ENCODE measurements at places on chromosomes 4 and X.

DNA sequence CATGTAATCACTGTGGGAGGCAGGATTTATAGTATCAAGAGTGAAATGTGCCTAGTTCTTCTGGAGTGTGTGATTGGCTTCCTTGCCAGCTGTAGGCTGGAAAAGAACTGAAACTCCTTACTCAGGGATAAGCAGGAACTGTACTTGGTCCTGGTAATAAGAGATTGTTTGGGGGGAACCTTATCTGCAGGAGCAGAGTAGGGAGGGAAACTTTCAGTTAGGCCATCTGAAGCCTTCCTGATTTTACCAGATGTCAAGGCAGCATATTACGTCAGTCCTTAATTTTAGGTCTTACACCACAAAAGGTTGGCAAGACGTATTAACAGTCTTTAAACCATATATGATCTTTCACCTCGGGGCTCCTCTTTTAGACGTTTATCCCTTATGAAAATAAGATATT lies 231.5 kb upstream of the FMR1 start:
- no peak for DNase-seq

DNA sequence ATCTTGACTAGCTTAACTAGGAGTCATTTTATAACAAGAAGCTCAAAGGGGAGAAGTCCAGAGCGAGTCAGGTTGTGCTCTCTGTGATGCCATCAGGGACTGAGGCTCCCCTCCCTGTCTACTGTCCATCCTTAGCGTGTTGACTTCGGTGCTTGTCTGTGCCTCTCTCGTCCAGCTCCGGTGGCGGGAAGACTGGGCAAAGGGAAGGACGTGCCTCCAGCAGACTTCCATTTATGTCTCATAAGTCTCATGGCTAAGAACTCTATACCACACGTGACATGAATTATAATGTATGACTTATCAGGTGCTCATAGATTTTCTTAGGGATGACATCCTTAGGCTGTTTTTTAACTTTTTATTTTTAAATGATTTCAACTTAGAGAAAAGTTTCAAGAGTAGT lies 92.6 kb upstream of the TLR2 start:
- peak; percentile 17 for DNase-seq

- DNase-seq = no peak
Measured at GRCh38 chr4:22596409-22596808, 80.5 kb upstream of the ADGRA3 start.

DNA sequence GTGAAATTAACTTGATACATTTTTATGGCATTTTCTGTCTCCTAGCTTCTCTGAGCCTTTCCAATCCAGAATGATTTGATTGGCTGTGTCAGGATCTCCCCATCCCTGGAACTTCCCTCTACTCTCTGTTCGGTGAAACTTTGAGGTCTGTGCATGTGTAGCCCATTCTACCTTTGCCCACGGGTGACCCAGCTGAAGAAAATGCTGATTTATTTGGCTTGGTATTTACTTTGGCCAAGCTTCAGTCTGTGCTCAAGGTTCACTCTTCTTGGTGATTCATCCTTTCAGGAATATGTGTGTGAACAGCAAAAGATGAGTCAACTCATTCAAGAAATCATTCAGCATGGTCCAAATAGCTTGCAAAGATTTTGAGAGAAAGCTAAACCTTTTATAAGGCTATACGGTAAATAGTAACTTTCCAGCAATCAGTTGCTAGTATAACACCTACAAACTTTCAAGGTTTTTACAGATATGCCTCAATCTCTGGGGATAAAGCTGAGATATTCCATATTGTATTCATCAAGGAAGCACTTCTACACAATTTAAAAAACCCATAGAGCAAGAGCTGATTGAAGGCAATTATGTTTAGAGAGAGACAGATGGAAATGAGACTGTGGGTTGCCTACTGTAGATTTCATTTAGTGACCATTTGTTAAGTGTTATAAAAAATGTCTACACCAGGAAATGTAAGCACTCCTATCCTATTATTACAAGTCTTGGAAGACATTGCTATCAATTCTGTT lies 233.9 kb upstream of the CXXC4 start:
- DNase-seq = peak; percentile 60

- peak; percentile 54 for DNase-seq
Measured at GRCh38 chr4:71267244-71267643, 71.6 kb upstream of the SLC4A4 start.

DNA sequence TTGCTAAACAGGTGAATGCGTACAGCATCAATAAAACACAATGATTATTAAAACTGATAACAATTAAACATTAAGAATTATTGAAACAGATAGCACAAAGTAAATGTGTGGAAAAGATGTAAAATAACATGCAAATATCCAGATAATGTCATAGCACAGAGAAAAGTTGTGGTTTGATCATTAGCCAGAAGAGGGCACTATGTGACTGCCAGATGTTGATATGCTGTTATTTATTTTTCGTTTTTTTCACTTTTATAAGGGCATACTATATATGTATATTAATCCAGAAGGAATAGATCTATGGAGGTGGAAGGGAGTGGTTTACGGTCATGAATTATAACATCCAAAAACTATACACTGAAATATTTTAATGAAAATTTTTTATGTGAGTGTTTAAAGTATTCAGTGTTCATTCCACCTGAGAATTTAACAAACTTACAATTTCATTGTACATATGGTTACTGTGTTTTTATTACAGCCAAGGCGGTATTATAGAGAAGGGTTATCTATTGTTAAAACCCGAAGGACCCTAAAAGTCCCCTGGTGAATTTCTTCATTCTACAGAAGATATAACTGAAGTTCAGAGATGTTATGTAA lies 211.9 kb upstream of the UGT8 start:
- DNase-seq = peak; percentile 60

- DNase-seq = no peak
Measured at GRCh38 chr4:169158046-169158445, 112.7 kb downstream of the SH3RF1 start.

- DNase-seq = peak; percentile 46
Measured at GRCh38 chrX:123330229-123330942, 146.3 kb downstream of the GRIA3 start.

DNA sequence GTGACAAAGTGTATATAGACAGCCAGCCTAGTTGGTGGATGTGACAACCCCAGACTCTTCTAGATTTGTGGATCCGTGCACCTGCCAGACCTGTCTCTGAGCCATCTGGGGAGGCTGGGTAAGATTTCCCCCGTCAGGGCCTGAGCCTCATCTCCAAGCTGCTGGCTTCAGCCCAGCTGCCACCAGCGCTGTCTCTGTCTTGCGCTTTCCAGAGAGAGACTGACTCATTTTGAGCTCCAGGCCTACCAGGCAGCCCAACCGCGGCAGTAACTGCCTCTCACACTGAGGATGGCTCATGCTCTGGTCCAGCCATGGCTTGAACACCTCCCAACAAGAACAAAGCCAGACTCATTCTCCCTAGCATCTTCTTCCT lies 26.4 kb downstream of the NOP14 start:
- DNase-seq = peak; percentile 93

- no peak for DNase-seq
Measured at GRCh38 chrX:39661116-39661907, 436.4 kb downstream of the BCOR start.

- no peak for DNase-seq
Measured at GRCh38 chr4:30724247-30724646, 4.1 kb downstream of the PCDH7 start.

- DNase-seq = no peak
Measured at GRCh38 chrX:105495376-105495775, 274.9 kb upstream of the TEX13A start.

DNA sequence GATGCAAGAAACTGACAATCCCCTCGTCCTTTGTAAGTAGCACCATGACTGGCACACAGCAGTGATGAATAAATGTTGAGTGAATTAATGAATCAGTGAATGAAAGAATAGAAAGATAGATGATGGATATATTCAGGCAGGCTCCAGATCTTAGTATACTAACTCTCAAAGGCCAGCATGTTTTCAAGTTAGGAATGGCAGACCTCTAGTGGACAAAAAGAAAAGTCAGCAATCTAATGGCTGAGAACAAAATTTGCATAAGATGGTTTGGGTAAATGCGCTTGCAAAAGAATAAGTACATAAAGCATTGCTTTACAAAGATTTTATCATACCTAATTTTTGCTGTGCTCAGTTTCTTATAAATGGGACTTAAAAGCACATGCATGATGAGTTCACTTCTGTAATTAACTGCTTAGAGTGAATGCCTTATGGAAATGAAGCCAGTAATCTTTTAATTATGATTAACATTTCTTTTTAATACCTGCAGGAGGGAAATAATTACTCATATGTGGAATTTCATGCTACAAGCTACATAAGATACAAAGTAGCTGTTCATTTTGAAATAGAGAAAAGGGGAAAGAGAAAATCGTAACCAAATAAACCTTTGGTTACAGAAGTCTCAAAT lies 126.9 kb upstream of the GPRIN3 start:
- DNase-seq = peak; percentile 70

- DNase-seq = no peak
Measured at GRCh38 chr4:150591406-150591805, 9.5 kb downstream of the MAB21L2 start.

DNA sequence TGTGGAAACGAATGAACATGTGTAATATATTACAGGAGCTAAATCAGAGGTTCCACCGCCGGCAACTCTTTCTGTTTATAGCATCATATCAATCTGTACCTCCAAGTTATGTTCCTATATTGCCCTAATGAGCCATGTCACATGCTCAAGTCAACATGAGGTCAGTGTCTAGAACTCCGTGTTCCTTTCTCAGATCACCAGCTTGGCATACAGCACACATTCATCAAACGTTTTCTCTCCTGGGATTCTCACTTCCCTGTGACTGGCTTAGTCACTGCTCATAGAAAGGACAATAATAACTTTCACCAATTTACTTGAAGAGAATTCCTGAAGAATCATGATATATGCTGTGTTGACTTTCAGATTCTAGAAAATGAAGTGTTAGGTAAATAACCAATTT lies 532.0 kb upstream of the SPANXN1 start:
- DNase-seq = no peak

- DNase-seq = peak; percentile 76
Measured at GRCh38 chrX:102976286-102976685, 39.2 kb downstream of the RAB40AL start.

- no peak for DNase-seq
Measured at GRCh38 chr4:124636788-124637187, 75.7 kb downstream of the ANKRD50 start.

DNA sequence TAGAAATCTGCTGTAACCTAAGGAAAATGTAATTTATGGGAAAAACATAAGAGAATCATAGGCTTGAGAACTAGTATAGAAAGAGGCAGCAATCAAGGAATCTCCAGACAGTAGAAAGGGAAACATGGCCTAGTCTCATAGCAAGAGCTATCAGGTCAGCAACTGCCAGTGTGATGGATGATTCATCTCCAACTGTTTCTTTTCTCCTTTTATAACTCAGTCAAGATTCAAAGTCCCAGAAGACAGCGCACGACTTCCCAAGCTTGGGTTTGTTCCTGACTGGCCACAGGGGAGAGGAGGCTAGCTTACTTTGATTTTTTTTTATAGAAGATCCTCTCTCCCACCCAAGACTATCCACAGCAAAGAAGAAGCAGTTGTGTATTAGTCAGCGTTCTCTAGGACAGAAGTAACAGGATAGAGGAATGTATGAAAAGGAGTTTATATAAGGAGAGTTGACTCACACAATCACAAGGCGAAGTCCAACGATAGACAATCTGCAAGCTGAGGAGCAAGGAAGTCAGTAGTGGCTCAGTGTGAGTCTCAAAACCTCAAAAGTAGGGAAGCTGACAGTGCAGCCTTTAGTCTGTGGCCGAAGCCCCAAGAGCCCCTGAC lies 181.5 kb downstream of the GC start:
- DNase-seq = peak; percentile 18

DNA sequence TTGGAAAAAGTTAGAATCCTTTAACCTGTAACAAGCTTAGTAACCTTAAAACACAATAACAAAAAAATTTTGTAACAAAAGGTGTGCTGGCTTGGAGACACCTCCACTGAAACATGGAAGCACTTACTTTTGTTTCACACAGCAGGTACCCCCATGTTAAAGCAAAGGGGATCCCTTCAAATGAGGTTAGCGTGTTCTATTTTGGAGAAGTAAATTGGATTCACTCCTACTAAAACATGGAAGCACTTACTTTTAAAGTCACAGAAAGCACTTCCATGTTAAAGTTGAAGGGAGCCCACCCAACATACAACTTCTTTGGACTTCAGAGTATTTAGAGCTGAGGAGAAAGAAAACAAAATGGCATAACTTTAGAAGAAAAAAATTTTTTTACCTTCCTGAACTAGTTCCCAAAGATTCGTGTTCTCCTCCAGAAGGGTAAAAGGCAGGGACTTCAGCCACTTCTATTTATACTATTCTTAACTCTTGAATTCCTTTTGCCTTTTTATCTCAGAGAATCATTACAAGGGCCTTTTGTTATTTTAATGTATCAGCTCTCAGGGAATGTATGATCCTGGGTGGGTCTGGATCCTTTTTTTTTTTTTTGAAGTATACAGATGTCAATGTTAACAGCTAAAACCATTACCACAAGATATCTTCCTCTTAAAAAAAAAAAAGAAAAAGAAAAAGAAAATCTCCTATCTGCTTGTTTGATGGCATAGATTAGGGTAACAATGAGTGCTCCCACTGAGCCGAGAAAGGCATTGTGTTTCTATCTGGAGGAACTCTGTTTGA lies 11.5 kb downstream of the LARP7 start:
- DNase-seq = no peak

- DNase-seq = peak; percentile 49
Measured at GRCh38 chrX:152632445-152633097, 5.1 kb upstream of the GABRQ start.

- no peak for DNase-seq
Measured at GRCh38 chrX:55754861-55755294, 37.3 kb downstream of the RRAGB start.

- no peak for DNase-seq
Measured at GRCh38 chr4:35365186-35365585, 879.1 kb downstream of the ARAP2 start.

GRCh38 chr4:52588771-52589591 lies 70.1 kb downstream of the USP46 start:
- DNase-seq = peak; percentile 87

DNA sequence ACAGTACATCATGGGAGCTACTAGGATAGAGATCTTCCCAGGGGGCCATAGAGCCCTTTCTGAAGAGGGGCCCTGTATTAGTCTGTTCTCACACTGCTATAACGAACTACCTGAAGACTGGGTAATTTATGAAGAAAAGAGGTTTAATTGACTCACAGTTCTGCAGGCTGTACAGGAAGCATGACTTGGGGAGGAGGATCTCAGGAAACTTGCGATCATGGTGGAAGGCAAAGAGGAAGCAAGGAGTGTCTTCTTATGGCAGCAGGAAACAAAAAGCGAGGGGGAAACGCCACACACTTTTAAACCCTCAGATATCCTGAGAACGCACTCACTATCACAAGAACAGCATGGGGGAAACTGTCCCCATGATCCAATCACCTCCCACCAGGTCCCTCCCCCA lies 4.2 kb upstream of the SLC9A6 start:
- DNase-seq = no peak

All from GM23248 (cell line).